ENCODE measurements at places on chromosomes 11 and 22.
A peak's percentile ranks its signal among the peaks of the same experiment; 100 is the strongest.

DNA sequence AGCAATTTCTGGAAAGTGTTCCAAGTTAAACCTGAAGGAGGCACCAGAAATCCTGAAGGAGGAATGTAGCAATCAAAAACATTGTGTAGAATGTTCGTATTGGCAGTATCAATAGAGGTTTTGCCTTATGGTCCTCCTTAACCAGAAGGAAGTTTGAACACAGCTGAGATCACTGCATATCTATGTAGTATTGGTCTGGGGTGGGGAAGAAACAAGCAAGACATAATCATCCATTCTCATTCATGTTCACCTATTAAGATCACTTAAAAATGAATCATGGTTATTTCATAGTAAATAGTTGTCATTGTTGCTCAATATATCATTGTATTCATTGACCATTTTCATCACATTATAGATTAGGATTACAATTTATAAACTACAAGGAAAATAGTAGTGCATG, 160.5 kb downstream of the DDX10 start:
- no peak for DNase-seq

DNA sequence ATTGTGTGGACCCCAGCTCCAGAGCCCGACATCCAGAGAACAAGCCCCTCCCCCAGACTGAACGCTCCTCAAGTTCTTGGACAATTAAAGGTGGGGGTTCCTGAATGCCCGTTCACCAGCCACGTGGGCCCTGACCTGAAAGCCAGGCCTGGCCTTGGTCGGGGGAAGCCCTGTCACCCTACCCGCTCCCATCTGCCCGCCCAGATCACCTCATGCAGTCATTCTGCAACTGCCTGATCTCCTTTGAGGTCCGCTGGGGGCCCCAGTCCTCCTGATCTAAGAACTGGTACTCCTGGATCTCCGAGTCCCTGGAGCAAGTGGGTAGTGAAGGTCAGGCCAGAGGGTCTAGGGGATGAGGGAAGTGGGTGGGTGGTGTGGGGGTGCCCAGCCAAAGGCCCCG, 9.1 kb upstream of the NAALADL1 start:
- no peak for DNase-seq

GRCh38 chr11:130426223-130426836, 2.1 kb downstream of the ADAMTS8 start:
- no peak for DNase-seq

- DNase-seq = peak; percentile 61
Measured at GRCh38 chr22:19941365-19942082, at the start of the genes COMT and TXNRD2. COMT (plus strand) TSS chr22:19941772; CDS start chr22:19962527, 20,755 bp downstream. TXNRD2 (minus strand) TSS chr22:19941818; CDS start chr22:19941803, 15 bp downstream.

- no peak for DNase-seq
Measured at GRCh38 chr11:120052196-120052775, 85.6 kb downstream of the TRIM29 start.

DNA sequence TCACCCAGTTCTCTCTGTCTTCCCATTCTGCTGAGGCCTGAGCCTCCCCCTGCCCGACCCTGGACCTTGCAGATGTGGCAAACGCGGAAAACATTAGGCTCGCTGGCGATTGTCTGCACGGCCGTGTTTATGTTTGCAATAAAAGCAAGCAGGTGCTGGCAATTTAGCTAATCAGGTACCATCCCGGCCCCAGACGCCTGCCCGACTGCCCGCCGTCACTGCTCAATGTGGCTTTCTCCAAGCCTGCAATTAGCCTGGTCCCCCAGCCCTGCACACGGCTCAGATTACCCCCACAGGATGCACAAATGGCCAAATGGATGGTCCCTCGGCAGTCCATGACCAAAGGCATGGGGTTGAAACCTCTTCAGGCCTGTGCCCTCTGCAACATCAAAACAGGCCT, 259.7 kb downstream of the MN1 start:
- DNase-seq = no peak

DNA sequence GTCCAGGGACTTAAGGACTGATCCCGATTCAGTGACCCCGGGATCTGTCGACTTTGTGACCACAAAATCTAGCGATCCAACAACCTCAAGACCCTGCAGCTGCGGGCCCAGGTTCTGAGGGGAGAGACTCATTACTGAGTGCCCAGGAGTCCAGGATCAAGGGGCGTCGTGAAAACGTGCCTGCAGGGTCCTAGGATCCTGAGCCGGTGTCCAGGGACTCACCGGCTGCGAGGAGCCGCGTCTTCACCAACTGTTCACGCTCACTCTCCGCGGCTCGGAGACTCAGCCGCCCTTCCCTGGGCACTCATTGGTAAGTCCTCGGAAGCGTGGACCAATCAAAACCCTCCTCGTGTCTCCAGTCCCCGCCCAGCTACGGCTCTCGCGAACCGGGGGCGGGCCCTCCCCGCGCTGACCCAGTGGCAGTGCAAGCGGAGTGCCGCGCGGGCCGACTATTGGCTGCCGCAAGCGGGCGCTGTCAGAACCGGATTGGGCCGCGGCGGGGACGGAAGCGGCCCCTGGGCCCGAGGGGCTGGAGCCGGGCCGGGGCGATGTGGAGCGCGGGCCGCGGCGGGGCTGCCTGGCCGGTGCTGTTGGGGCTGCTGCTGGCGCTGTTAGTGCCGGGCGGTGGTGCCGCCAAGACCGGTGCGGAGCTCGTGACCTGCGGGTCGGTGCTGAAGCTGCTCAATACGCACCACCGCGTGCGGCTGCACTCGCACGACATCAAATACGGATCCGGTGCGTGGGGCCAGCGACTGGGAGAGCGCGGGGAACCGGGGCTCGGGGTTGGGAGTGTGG, at the start of gene SDF2L1:
SDF2L1 (plus strand) TSS at position 514 of the 795 bp plus-strand sequence; CDS start at position 549, 35 bp downstream.
- peak; percentile 96 for DNase-seq

DNA sequence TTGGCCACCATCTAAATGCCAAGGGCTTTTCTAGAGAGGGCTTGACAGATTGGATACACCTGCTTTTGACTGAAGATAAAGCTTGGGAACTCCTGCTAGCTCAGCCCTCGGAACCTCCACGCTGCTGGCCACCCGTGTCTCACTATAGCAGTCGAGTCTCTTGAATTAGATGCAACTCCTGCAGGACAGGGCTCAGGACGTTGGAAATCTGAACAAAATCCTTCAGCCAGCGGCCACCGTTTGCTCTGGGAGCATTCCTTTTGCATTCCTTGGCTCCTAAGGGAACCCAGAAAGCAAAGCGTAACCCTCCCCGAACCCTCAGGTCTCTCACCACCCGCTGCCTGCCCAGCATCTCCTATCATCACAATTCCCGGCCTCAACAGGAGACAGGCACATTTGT, 77.8 kb downstream of the GRIK4 start:
- DNase-seq = no peak

DNA sequence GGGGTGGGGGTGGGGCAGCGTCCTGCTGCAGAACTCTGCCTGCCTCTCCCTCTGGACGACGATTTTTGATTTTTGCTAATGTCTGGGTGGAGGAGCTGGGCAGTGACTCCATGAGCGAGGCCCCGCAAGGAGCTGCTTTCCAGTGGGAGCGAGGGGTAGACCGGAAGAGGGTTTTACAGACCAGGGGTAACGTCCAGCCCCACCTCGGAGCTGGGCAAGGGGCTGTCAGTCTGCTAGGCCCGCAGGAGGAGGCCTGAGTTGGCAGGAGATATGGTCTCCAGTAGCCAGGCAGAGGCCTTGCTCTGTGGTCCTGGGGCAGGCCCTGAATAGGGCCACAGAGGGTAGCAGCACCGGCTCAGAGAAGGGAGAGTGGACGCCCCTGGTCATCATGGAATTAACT, 9.0 kb downstream of the MAPK8IP2 start:
- no peak for DNase-seq

GRCh38 chr11:110525883-110526282, 96.1 kb downstream of the FDX1 start:
- DNase-seq = no peak

DNA sequence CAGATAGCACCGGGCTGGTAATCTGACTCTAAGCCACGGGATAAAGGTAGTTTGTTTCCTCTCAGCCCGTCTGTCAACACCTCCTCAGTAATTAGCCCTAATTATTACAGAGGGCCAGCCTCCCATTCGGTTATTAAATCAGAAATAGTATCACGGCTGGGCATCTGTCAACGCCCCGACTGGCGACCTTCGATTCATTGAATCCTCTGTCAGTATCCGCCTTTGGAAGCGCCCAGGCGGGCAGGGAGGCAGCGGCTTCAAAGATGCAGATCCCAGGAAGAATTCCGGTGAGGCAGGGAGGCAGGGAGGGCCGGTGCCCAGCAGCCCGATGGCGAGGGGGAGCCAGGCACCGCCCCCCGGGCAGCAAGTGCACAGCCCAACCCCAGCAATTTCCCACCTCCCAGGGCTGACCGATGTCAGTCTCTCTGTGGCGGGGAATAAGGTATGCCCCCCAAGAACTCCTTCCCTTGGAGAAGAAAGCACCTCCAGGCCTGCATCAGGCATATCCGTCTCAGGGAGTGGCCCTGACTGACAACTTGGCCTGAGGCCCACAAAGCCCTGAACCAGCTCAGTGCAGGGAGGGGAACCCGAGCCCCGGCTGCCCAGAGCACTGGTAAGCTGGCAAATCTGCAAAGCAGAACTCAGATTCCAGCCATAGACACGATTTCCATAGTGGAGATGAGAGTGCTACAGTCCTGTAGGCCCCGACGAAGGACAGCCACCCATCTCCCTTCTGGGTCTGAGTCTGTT, 11.4 kb downstream of the GNB1L start:
- DNase-seq = no peak

- DNase-seq = no peak
Measured at GRCh38 chr11:82823647-82824619, 76.3 kb downstream of the PRCP start.

DNA sequence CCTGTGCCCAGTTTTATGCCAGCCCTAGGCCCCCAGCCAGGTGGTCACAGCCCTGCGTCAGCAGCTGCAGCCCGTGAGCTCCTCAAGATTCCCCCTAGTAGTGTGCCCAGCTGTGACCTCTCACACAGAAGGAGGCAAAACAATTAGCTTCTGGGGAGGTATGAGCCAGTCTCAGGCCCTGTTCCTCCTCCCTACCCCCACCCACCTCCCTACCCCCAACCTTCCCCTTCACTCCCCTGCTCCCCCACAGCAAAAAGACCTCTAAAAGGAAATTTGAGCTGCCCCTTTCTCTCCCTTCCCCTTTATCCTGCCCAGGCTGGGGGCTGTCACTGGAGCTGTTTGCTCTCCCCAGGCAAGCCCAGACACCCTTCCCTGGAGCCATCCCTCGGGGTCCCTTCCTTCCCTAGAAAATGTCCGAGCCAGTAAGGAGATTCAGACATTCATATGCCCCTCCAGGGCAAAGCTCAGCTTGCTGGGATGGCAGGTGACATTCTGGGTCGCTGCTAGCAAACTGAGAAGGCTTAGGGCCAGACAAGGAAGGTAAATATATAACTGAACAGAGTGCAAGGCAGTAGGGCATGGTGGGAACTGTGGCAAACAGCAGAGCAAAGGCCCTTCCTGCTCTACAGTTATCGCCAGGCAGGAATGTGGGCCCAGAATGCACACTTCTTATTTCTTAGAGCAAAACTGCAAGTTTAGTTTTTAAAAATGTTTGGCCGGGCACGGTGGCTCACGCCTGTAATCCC, 300.2 kb downstream of the MN1 start:
- no peak for DNase-seq

DNA sequence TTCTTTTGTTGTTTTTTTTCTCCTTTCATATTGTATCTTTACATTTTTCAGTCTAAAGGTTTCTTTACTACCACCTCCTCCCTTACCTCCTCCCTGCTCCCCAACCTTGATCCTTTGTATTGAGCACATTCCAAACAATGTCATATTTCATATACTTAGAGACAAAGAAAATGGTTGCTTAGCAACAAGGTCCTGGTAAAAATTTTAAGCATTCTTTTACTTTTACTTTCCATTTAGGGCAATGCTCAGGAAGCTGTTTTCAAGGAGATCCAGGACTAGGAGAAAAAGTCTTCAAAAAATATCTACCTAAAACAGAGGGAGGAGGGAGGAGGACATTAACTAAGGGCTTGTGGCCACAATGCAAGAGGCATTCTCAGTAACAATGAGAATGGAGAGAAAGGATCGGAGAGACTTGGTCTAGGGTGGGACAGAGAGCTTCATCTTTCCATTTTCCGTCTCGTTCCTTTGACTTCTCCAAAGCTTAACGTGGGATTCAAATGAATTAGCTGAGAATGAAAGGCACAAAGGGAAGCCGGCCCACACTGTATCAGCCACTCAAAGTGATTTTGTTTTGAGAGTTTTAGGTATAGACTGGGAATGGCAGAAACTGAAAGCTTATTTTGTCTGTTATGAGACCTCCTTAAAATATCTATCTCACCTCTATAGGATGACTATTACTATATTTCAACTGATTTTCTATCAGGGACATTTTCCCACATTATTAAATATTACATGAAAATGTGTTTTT, 455.7 kb downstream of the RAB38 start:
- no peak for DNase-seq

DNA sequence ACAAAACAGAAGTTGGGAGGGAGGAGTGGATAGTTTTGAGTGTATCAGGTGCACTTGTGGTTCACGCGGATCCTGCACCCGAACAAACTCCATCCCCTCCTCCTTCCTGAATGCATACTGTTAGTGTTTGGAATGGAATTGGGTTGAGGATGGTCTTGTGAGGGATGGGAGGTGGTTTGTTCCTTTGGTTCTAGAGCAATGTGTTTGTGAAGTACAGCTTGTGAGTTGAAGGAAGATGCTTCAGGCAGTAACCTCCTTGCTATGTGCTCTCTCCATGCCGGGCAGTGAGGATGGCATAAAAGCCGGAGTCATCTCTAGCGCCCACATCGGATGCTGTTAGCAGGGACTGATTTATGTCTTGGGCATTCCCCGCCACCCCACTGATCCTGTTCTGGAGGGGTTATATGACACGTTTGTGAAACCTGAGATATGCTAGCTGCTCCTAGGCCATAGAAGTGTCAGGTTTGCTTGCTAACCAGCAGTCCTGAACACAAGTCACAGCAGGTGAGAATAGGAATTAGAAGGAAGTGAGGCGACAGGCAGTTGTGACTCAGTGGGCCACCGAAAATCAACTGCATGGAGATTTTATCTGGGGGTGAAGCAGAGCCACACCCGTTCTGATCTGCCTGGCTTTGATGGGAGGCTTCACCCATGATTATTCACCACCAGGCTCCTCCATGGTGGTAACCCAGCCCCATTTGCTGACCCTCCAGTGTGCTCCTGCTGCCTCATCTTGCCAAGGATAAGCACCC, 2.2 kb downstream of the BCR start:
- peak; percentile 21 for DNase-seq

GRCh38 chr11:45920531-45921477, 1.7 kb upstream of the LARGE2 start:
- DNase-seq = no peak

GRCh38 chr11:92304271-92304670, 79.7 kb downstream of the FAT3 start:
- DNase-seq = no peak

GRCh38 chr11:67315325-67315909, 12.1 kb downstream of the SSH3 start:
- no peak for DNase-seq
